Stimulated activated CD4-positive, alpha-beta T cell treated with anti-CD3 and anti-CD28 coated beads, Interleukin-2, amount 100 ng/mL, for 48 hours (primary cell): ENCODE measurements at places on chromosomes 1 and 21.

- DNase-seq, result no peak
These were observed 86.4 kb downstream of the IER5 start for GRCh38 chr1:181174861-181175260.

- DNase-seq, result no peak
These were observed 204.4 kb downstream of the GIPC2 start for GRCh38 chr1:78250201-78250600.

DNA sequence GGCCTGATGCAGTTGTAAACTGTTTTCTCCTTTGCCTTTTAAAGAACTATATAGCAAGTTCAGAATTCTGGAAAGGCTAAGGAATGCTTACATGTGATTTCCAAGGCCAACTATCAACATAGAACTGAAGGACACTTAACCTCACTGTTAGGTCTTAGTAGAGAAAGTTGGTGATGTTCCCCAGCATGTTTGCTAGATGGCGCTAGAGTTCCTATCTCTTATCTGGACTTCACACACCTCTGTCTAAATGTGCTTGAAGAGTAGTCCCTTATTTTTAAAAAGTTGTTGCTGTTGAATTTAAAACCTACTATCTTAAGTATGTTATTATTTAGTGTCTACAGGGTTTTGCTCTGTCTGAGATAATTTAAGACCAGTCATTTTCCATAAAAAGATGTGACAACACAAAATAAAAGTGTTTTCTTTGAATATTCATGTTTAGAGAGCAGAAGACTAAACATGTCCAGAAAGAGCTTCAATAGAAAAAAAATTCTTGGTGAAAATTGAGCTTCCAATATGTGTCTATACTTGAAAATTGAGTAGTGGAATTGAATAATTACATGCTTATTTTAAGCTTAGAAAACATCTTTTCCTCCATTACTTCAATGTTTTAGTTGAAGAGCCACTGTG lies 237.3 kb downstream of the S1PR1 start:
- no peak for DNase-seq

DNA sequence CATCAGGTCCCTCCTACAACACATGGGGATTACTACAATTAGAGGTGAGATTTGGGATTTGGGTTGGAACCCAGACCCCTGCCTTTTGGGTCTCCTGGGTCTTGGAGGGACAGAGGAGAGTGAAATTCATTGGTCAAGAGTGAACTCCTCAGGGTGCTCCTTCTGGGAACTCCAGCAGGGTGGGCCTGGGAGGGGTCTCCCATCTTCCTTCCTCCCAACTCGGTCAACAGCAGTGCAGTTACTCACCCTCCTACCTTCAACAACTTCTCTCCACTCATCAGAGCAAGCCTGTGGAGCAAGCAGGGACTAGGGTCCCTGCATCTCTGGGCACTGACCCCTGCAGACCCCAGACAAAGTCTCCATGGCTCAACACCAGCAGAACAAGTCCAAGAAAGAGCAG lies 89.3 kb upstream of the TMPRSS2 start:
- no peak for DNase-seq

- DNase-seq, result no peak
These were observed 42.1 kb downstream of the TRIM33 start for GRCh38 chr1:114468710-114469468.

DNA sequence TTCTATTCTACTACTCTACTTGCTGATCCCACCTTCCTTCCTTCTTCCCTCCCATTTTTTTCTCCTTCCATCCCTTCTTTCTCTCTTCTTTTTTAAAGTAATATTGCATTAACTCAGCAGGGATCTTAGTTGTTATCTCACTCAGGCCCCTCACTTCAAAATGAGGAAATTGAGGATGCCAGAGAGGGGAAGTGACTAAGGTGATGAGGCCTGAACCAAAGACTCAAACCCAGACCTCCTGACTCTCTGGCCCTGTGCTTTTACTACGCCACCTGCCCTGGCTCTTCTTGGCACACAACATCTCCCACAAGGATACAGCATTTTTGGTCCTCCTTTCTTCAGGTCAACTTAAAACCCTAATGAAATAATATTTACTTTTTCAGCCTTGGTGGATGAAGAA lies 151.7 kb upstream of the ZNF648 start:
- DNase-seq, result no peak

- peak; percentile 41 for DNase-seq
These were observed 2.1 kb upstream of the S100A2 start for GRCh38 chr1:153567621-153568366.

DNA sequence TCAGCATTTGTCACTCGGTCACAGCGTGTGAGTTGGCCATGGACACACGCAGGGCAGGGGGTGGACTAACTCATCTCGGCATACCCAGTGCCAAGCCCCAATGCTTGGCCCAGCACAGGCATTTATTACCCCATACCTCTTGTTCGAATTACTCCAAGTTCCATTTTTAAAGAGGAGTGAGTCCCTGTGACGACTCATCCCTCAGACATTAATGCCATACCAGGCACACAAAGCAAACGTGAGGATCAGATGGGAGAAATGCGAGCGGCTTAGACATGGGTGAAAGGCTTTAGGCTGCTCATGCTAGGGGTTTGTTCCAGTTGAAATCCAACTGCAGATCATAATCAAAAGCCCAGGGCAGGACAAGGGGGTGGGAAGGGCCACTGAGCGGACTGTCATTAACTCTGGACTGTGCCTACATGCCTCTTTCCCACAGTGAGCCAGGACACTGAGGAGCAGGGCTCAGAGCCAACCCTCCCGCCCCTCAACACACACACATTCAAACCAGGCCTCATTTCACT lies 118.5 kb upstream of the NGF start:
- no peak for DNase-seq

GRCh38 chr1:22241250-22241649 lies 98.4 kb upstream of the WNT4 start:
- no peak for DNase-seq

GRCh38 chr1:246365708-246366107 lies 141.4 kb downstream of the SMYD3 start:
- no peak for DNase-seq

DNA sequence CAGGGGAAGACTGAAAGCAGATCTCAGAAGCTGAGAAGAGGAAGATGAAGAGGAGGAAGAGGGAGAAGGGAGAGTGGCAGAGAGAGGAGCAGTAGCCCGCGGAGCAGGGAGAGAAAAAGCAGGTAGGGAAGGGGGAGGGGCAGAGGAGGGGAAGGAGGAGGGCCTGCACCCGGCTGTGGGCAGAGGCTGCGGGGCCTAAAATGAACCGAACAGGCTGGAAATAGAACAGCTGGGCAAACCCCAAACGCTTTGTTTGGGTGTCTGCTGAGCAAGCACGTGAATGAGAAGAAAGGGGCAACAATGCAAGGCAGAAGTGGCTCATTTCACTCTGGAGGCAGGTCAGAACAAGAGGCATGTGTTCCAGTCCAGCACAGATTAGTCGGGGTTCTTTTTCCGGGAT lies 33.5 kb downstream of the KCNC4 start:
- no peak for DNase-seq

- no peak for DNase-seq
These were observed 524.1 kb downstream of the PTBP2 start for GRCh38 chr1:97245682-97246081.

- DNase-seq, result no peak
These were observed 173.8 kb downstream of the ETS2 start for GRCh38 chr21:38979271-38980121.

- no peak for DNase-seq
These were observed 215.1 kb downstream of the S1PR1 start for GRCh38 chr1:101451888-101452287.

DNA sequence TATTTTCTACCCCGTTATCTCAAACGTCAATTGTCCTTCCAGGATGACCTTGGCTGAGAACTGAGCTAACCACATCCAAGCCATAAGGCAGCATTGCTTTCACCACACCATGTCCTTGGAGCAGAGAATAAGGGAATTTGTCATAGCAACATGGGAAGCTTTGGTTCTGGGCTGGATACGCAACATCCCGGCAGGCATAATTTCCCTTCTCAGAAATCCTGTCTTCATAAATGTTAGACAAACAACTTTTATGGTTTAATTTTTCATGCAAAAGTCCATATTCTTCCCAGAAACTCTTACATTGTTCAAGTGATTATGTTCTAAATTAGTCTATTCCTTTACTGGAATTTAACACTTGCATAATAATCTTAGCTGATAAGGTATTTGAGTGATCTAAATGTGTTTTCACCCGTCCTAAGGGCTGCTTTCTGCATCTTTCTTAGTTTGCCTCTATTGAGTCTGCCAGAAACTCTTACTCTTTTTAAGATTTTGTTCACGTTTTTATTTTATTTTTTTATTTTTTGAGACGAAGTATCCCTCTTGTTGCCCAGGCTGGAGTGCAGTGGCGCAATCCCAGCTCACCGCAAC lies 51.8 kb downstream of the KCNJ15 start:
- DNase-seq, result no peak

- DNase-seq, result no peak
These were observed 37.1 kb downstream of the JAK1 start for GRCh38 chr1:64929221-64929620.

DNA sequence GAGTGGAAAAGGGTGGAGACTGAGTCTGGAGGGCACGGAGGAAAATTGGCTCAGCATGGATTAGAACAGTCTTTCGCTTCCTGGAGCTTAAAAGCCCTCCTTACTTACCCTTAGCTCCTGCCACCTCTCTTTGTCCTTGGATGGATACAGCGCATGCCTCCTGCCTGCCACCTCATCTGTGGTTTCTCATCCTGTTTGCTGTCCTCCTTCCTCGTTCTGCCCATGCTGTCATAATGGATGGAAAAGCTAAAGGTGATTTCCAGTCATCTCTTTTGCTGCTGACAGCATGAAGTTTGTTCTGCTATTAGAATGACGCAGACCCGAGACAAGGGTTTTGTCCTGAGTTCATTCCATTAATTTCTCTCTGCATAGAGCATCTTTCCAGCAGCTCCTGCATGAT lies 425.9 kb downstream of the KIF26B start:
- no peak for DNase-seq

DNA sequence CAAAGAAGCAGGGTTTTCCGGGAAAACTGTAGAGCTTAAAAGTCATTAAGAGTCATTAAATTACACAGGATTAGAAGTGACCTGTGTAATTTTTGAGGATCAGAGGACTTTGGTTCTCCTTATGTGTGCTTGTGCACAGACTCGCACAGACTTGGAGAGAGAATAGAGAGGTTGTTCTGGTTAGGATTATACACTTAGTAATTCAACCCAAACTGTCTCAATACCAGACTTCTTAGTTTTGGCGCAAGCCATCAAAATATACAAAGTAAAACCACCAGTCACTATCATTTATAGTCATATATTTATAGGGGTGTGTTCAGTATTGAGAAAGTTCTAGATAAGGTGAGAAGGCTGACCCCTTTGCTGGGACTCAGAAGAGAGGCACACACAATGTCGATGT lies 112.3 kb downstream of the HLX start:
- DNase-seq, result no peak

- no peak for DNase-seq
These were observed 101.9 kb downstream of the SIK1 start for GRCh38 chr21:43325036-43325435.

DNA sequence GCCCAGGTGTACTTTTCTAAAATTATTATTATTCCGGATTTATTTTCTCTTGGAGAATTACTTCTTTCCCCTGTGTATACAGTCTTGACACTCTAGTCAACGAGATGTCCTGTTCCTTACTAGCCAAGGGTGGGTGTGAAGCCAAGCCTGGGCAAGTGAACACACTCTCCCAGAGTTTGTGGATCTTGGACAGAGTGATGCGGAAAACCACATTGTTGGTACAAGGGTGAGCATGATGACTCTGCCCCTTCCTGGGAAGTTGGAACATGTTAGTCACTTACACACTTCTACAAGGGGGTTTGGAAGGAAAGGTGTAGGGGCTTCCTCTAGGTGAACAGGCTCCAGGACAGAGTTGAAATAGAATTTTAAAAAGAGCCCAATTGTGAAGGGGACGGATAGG lies 20.0 kb upstream of the RD3 start:
- DNase-seq, result no peak

- DNase-seq, result no peak
These were observed 82.9 kb downstream of the FAM78B start for GRCh38 chr1:166083887-166084286.

- DNase-seq, result no peak
These were observed 16.4 kb downstream of the KIF17 start for GRCh38 chr1:20701446-20701845.

- no peak for DNase-seq
These were observed 149.1 kb downstream of the OLFM3 start for GRCh38 chr1:101847626-101848025.

DNA sequence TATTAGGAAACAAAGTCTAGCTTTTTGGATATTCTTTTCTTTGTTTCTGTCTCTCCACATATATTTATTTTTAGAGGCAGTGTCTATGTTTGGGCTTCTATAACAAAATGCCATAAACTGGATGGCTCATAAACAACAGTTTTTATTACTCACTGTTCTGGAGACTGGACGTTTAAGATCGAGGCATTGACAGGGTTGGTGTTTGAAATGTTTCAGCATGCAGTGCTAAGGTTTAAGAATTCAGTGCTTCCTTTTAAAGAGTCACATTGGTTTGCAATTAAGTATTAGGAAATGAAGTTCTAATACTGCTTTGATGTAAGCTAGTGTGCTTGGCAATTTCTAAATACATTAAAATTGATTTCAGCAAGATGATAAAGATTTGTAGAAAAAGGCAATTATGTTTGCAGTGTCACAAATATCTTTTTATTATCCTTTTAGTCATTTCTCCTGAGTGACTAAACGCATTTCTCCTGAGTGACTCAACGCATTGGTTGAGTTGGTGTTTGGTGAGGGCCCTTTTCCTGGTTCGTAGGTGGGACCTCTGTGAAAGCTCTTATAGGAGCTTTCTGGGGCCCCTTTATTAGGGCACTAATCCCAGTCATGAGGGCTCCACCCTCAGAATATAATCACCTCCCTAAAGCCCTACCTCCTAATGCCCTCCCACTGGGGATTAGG lies 317.0 kb downstream of the USP25 start:
- DNase-seq, result no peak

DNA sequence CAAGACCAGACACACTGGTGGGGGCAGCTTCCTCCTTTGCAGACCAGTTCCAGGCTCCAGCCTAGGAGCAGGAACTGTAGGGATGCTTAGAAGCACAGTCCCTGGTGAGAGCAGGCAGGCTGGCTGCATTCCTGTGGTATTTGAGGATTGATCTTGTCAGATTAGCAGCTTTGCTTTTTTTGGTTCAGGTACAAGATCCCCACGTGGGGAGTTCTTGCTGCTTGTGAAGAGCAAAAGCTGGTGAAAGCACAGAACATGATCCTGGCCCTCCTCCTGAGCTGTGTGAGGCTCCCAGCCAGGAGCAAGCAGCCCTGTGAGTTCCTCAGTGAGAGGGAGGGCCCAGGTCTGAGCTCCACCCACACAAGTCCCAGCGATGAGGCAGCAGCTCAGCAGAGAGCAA lies 75.3 kb upstream of the ARTN start:
- no peak for DNase-seq

- DNase-seq, result no peak
These were observed 50.0 kb downstream of the BEND5 start for GRCh38 chr1:48726557-48727215.

GRCh38 chr1:173100476-173101107 lies 49.9 kb upstream of the TNFSF18 start:
- DNase-seq, result no peak
